Activated CD4-positive, alpha-beta T cell treated with anti-CD3 and anti-CD28 coated beads, Interleukin-2, amount 10 ng/mL, durations not matched to agents 24 days and 14 days (primary cell): ENCODE measurements at places on chromosomes 13 and 19. TPM values are rescaled to one million over a fixed set of nuclear protein-coding genes. Genes with fewer than 3 reads are reported as not detected.

DNA sequence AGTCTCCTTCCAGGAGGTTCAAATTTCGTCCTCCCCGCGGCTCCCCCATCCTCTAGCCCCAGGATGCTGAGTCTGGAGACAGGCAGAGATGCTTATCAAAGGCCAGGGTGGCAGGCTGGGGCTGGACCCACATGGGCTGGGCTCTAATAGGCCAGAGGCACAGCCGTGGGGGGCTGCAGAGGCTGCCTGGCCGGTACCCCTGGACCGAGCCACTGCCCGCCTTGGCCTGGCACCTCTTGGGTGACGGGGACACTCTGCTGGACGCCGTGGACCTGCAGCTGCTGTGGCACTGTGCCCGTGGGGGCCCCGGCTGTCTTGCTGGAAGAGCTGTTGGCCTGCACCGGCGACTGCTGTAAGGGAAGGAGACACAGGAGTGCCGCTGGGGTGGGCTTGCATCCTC lies 25.8 kb downstream of the RFX1 start:
- no peak for DNase-seq

DNA sequence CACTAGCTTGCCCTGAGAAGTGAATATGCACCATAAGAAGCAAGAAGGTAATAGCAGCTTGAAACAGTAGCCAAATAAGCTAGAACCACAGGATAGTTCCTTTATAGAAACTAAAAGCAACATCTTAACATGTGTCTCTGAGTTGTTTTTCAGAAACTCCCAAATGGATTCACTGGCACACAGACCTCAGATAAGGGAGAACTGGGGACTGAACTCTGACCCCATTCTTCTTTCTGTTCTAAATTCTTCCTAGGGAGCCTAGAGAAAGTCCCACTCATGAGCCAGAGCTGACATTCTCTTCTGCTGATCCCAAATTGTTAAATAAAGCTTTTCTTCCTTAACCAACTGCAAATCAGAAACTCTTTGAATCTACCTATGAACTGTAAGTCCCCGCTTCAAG lies 146.1 kb downstream of the PCDH9 start:
- DNase-seq, result no peak

- DNase-seq, result no peak
Measured at GRCh38 chr13:60090574-60090973, 73.2 kb downstream of the DIAPH3 start.

DNA sequence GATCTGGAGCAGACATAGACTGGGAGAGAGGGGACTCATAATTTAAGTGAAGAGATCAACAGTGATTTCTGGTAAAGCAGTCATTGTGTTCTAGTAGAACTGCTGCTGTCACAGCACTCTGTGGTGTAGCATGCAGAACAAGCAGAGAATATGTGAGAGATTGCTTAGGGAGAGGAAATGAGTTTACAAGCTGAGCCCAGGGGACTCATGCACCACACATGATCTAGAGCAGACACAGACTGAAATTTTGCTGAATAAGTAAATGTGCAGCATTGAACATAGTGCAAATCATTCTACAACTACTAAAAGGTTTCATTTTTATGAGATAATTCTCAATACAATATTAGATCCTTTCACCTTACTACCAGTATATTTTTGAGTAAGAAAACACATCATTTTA lies 125.7 kb downstream of the MYO16 start:
- no peak for DNase-seq

DNA sequence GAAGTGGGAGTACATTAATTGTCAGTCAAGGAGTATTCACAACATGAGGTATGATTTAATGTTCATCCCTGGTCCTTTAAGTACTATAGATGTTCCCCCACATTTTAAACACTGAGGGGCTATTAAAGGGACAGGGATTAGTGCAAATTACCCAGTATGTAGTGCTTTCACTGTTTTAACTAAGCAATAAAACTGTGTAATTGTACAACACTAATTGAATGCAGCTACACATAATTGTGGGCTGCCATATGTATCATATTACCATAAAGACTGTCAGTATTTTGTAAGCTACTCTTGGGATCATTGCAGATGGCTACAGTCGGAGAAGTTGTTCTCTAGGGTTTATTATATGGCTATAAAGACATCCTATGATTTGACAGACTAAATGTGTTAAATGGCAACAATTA lies 316.6 kb downstream of the DCLK1 start:
- DNase-seq, result no peak

Gene ZNF429
- 3.0 and 3.3 TPM in 2 replicates for total RNA-seq

Gene ODAD3
- total RNA-seq, result 0.12 and 0.24 TPM in 2 replicates
